ENCODE measurements at places on chromosomes 1 and 21.

GRCh38 chr1:167482184-167482583 is 36.1 kb downstream of the CD247 start:
- H3K27me3 ChIP-seq = no peaks in the 10 kb centered on the region
- DNase-seq = no peak
- no peak overlapping the region for H3K27ac ChIP-seq
- H3K4me1 ChIP-seq = no peaks in the 10 kb centered on the region
- H3K4me3 ChIP-seq = no peak overlapping the region

DNA sequence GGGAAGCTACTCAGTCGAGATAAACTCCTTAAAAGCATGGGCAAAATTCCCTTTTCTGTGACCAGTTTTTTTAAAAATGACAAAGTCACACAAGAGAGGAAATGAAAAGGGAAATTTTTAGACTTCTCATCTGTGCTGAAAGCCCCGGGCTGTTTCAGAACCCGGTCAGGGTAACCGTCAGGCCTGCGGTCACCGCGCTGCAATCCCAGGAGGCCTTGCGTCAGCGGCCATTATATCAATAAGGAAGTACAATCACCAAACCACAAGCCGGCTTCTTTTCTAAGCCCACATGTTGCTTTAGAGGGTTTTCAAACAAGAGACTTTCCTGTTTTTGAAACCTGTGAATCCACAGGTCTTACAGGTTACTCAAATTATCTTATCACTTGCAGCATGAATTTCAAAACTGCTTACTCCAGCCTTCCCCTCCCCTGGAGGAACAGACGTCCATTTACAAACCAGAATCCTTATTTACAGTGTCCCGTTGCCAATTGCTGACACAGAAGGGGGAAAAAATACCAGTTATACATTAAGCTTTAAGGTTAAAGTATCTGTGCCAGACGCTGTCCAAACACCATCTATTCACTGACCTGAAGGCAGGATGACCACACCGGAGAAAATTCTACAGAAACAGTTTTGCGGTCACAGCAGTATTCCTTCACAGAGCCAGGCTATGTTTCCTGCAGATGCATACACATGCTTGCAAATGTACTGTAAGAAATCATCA is 165.3 kb downstream of the TOMM20 start:
- H3K27ac ChIP-seq = peak overlapping the region; percentile 87
- peak; percentile 91 for DNase-seq
- H3K27me3 ChIP-seq = no peaks in the 10 kb centered on the region
- H3K4me3 ChIP-seq = no peak overlapping the region

DNA sequence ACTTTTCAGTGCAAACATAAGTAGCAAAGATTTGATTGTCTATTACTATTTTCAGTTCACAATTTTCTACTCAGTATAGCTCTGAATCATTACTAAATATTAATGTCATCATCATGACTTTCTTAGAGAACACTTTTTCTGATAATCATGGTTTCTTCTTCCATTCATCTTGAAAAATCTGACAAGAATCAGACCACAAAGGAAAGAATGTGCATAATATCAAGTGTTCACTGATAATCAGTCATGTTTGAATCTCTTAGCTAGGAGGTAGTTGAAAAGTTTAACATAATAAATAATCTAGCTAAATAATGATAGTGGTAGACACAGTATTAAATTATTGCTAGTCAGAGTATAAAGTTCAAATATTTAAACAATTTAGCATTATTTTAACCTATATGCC is 133.2 kb downstream of the BRINP3 start:
- H3K27me3 ChIP-seq = no peaks in the 10 kb centered on the region
- H3K4me3 ChIP-seq = no peak overlapping the region
- H3K4me1 ChIP-seq = no peaks in the 10 kb centered on the region
- no peak overlapping the region for H3K27ac ChIP-seq
- H3K36me3 ChIP-seq = no peaks in the 10 kb centered on the region
- no peak for DNase-seq

DNA sequence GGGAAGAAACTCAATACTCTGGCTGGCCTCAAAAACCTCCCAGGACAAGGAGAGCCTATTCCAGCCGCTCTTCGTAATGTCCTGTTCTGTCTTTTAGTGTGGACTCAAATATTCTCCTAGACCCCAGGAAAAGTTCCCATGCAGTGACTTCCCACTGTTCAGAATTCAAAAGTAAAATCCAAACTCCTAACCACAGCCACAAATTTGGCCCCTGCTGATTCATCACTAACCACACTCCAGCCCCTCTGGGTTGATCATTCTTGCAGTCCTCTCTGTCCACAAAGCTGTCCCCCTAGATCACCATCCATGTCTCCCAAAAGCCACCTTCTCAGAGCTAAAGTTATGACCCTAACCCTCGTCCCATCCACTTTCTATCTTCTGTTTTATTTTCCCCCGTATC is 5.1 kb downstream of the CTNNBIP1 start:
- no peaks in the 10 kb centered on the region for H3K36me3 ChIP-seq
- H3K4me1 ChIP-seq = peaks cover 24% of the 10 kb centered on the region
- DNase-seq = no peak

- no peak overlapping the region for H3K27ac ChIP-seq
- no peaks in the 10 kb centered on the region for H3K36me3 ChIP-seq
- DNase-seq = no peak
These were observed 11.7 kb upstream of the AK2 start for GRCh38 chr1:33048426-33048825.

DNA sequence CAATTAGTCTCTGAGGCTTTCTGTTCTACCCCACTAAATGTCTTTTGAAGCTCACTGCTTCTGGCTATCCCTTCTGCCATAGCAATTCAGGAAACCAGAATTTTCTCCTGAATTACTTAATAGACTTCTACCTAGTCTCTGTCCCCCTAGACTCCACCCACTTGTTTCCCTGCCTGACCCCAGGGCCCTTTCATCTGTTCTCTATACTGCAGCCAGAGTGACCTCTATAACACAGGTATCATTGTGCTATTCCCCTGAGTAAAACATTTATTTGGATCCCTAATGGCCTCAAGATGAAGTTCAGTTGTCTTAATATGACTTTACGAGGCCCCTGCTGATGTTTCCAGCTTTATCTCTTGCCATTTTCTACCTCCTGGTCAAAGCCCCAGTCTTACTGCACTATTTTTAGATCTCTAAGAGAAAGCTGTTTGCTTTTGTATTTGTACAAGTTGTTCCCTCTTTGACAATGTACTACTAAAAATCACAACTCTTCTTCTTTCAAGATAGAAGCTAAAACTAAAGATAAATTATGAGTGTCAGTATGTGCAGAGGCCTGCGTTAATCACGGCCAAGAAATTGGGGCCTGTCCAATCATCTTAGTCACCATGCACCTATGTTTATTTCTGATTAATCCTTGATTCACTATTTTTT is 54.5 kb downstream of the ATP1B1 start:
- H3K4me3 ChIP-seq = no peak overlapping the region
- DNase-seq = no peak
- H3K4me1 ChIP-seq = no peaks in the 10 kb centered on the region

DNA sequence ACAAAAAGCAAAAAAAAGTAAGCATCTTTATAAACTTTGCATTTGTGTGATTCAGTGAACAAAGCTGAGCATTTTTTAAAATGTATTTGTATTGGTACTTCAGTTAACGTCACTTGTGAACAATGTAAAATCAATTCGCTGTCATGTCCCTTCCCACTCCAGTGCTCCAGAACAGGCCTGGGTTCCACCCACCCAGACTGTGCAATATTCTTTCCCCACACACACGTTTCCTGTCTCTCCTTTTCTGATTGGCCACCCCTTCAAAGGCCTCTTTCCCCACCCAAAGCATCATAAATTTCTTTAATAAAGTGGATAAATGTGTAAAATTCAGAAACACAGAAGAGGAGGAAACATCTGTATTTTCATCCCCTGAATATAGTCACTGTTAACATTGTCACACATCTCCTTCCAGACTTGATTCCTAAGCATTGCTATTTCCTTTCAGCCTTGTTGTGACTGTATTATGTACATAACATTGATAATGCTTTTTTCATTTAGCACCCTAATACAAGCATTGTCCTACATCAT is 12.0 kb downstream of the CLEC20A start:
- no peaks in the 10 kb centered on the region for H3K27me3 ChIP-seq
- H3K4me1 ChIP-seq = no peaks in the 10 kb centered on the region
- no peak overlapping the region for H3K27ac ChIP-seq
- no peak overlapping the region for H3K4me3 ChIP-seq
- H3K36me3 ChIP-seq = no peaks in the 10 kb centered on the region

DNA sequence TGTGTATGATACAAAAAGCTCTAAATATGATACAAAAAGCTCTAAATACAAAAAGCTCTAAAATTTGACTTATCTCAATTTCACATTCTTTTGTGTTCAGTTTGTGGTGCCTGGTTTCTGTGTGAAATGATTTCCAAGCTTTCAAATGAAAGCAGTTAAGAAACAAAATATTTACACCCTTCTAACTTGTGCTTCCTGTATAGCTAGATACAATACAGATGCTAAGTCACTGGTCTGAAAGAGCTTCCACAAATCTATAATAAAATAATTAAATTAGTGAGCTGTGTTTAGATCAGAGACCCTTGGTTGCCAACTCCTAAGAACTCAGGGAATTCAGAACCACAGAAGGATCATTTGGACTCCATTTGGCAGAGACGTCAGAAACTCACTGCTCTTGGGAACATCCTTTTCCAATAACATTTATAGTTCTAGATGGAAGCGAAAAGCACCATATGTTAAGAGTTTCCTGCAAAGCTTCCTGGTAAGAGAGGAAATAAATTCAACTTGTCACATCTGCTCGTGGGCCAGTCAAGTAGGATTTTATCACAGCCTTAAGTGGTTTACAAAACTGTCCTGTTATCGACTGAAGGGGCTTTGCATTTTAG is 1079.1 kb downstream of the ADGRL2 start:
- no peaks in the 10 kb centered on the region for H3K27me3 ChIP-seq
- DNase-seq = no peak
- peaks cover 3% of the 10 kb centered on the region for H3K36me3 ChIP-seq
- no peak overlapping the region for H3K4me3 ChIP-seq
- H3K4me1 ChIP-seq = no peaks in the 10 kb centered on the region

DNA sequence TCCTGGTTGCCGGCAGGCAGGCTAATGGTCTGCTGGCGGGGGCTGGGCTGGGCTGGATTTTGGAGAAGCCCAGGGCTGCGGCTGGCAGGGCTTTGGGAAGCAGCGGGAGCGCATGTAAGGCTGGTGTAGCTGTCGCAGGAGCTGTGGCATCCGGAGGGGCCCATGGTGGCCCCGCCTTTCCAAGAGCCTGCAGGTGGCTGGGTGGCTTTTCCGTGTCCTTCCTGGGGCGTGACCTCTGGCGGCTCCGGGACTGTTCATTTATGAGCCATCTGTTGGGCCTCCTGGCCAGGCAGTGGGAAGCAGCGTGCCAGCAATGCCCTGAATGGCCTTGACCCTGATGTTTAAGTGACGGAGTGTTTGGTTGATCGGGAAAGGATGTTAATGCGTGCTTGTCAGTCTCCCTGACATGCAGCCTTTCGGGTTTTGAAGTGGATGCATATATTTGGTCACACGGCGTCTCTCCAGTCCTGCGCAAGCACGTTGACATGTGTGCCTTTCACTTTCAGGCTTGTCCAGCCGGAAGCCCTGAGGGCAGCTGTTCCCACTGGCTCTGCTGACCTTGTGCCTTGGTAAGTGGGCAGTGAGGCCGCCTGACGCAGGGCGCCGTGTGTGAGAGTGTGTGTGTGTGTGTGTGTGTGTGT is 38.5 kb downstream of the AGPAT3 start:
- H3K4me3 ChIP-seq = no peak overlapping the region
- H3K27me3 ChIP-seq = no peaks in the 10 kb centered on the region
- DNase-seq = peak; percentile 52
- no peaks in the 10 kb centered on the region for H3K4me1 ChIP-seq
- peak overlapping the region; percentile 15 for H3K27ac ChIP-seq

- no peaks in the 10 kb centered on the region for H3K27me3 ChIP-seq
- no peak for DNase-seq
- H3K27ac ChIP-seq = no peak overlapping the region
- H3K36me3 ChIP-seq = peaks cover 4% of the 10 kb centered on the region
These were observed 19.1 kb downstream of the IVNS1ABP start for GRCh38 chr1:185297982-185298381.

- H3K27ac ChIP-seq = peak overlapping the region; percentile 63
- DNase-seq = peak; percentile 78
- H3K27me3 ChIP-seq = no peaks in the 10 kb centered on the region
- no peak overlapping the region for H3K4me3 ChIP-seq
- no peaks in the 10 kb centered on the region for H3K4me1 ChIP-seq
These were observed 5.1 kb upstream of the ARHGAP30 start for GRCh38 chr1:161074676-161075368.

DNA sequence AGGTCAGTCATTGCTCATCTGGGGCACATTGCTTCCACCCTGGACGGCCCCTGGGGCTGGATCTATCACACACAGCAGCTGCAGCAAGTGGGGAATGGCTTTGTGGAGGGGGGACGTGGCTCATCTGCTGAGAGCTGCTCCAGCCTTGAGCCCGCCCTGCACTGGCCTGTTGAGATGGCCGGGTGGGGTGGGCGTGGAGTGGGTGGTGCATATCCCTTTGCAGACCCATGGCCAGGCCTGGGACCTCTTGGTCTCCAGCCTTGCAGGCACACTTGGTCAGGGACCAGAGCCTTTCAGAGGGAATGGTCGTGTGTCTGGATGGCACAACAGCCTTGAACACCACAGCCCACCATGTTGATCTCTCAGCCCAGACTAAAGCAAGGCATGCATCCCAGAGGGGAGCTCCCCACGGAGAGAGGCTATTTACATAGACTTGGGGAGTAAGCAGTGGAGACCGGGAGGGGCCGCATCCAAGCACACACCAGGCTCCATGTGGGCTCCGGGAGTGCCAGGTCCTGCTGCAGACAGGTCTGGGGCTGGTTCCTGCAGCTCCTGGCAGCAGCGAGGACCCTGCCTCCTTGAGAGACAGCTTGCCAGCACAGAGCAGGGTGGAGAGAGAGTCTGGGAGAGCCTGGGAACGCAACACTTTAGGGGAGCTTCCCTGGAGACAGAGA is 52.8 kb upstream of the SELENON start:
- DNase-seq = no peak
- no peak overlapping the region for H3K4me3 ChIP-seq
- H3K27me3 ChIP-seq = no peaks in the 10 kb centered on the region
- H3K36me3 ChIP-seq = no peaks in the 10 kb centered on the region
- H3K27ac ChIP-seq = no peak overlapping the region

- H3K36me3 ChIP-seq = no peaks in the 10 kb centered on the region
- no peaks in the 10 kb centered on the region for H3K4me1 ChIP-seq
- H3K27me3 ChIP-seq = no peaks in the 10 kb centered on the region
- DNase-seq = no peak
- no peak overlapping the region for H3K27ac ChIP-seq
- H3K4me3 ChIP-seq = no peak overlapping the region
These were observed 11.6 kb upstream of the ETS2 start for GRCh38 chr21:38793926-38794713.

DNA sequence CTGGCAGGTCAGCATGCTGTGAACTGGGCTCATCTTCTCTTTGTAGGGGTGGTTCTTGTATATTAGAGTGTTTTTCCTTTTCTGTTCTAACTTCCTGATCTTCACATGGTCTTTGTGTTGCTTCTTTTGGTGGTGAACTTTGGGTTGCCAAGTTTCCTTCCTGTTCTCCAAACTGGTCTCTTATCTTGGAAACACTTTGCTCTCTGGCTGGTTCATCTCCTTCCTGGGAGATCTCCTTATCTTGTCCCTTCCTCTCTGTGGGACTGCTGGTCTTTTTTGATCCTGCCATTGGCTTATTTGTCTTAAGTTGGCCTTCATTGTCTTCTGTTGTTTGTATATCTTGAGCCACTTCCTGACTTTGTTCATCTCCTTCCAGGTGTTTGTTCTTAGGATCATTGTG is 2.1 kb downstream of the TCHHL1 start:
- no peaks in the 10 kb centered on the region for H3K36me3 ChIP-seq
- no peaks in the 10 kb centered on the region for H3K4me1 ChIP-seq
- H3K4me3 ChIP-seq = no peak overlapping the region

All from breast epithelium (tissue), 4 donors.